Activated T-cell treated with anti-CD3 and anti-CD28 coated beads, Interleukin-2, amount 50 U/mL, for 72 hours (primary cell): ENCODE measurements at places on chromosomes 12 and 14.

DNA sequence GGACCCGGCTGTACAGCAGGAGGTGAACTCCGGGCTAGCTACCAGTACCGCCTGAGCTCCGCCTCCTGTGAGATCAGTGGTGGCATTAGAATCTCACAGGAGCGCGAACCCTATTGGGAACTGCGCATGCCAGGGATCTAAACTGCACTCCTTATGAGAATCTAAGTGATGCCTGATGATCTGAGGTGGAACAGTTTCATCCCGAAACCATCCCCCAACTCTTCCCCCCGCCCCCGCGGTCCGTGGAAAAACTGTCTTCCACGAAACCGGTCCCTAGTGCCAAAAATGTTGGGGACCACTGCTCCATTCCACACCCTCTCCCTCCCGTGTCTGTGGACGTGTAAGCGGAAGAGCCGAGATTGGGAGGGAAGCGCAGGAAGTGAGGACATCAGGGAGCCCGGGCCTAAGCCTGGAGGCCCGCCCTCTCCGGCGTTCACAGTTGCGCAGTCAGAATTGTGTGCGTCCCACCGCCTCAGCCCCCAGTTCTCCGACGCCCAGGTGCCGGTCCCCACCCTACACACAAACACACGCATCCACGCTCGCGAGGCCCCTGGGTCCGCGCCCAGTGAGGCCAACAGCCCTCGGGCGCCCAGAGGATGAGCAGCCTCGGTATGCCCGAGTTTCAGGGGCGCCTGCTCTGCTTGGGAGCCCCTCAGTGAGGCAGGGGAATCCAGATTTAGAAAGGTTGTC, 1.8 kb upstream of the RNASE4 start:
- H3K27me3 ChIP-seq = no peaks in the 10 kb centered on the region
- peaks cover 7% of the 10 kb centered on the region for H3K4me1 ChIP-seq
- DNase-seq = peak; percentile 81
- no peak overlapping the region for H3K27ac ChIP-seq
- H3K4me3 ChIP-seq = no peak overlapping the region
- H3K36me3 ChIP-seq = no peaks in the 10 kb centered on the region

DNA sequence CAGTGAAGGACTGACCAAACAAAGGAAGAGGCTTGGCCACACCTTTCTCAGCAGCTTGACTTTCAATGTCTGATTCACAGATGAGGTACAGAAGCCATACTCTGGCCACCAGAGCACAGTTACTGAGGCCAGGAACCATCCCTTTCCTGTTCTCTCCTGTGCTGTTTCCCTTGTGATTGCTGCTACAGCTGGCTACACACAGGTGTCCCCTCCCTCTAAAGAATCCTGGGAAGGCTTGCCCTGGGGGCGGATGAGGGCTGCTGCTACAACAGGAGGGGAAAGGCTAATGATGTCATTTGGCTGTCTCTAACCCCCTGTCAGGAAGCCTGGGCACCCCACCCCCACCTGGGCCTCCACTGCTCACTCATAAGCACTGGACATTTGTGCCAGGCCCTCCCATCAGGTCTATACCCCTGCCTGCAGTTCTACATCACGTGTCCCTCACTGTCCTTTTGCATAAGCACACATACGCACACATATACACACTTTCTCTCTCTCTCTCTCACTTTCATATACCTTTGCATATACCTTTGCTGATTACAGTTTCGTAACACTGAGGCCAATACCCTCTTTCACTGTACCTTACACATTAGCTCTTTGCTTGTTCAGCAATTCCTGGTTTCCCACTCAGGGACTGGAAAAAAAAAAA, 41.4 kb downstream of the PRPF40B start:
- no peak for DNase-seq
- peak overlapping the region; percentile 63 for H3K4me3 ChIP-seq
- peak overlapping the region; percentile 84 for H3K27ac ChIP-seq

GRCh38 chr12:51393676-51394545, 2.7 kb upstream of the GALNT6 start:
- peak overlapping the region; percentile 71 for H3K4me3 ChIP-seq
- peaks cover 70% of the 10 kb centered on the region for H3K4me1 ChIP-seq
- peak; percentile 53 for DNase-seq
- H3K27ac ChIP-seq = peak overlapping the region; percentile 17

DNA sequence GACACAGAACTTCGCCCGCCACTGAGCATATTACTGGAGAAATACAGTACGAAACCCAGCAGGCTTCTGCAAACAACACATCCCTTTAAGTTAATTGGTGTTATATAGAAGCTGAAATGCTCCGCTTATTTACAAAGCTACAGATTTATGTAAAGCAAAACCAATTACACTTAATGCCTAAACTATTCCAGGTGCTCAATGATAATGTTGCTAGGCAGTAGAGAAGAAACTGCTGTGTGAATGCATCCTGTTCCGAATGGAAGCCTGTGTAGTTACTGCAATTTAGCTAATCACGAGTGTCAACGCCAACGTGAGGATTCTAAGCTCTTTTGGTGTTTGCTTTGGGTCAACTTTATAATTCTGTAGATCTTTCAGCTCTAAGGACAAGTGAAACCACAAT, 89.8 kb downstream of the SLC15A5 start:
- H3K36me3 ChIP-seq = no peaks in the 10 kb centered on the region
- DNase-seq = no peak
- H3K4me1 ChIP-seq = no peaks in the 10 kb centered on the region
- H3K4me3 ChIP-seq = no peak overlapping the region

DNA sequence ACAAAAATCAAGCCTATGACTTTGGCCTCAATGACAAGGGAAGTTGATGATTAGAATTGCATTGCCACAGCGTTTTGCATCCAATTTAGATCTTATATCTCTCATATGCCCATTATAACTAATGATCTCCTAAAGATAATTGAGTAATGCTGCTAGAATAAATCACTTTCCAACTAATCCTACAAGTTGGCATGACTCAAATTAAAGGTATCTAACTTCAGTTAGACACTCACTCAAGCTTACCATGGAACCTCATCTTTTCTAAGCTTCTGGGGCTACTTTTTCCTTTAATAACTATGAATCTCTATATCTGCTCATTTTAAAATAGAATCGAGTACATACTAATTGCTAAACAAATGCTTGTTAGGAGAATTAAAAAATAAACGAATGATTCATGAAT, 427.8 kb downstream of the BTG1 start:
- no peak overlapping the region for H3K27ac ChIP-seq
- H3K27me3 ChIP-seq = no peaks in the 10 kb centered on the region
- H3K4me1 ChIP-seq = peaks cover 10% of the 10 kb centered on the region
- H3K36me3 ChIP-seq = no peaks in the 10 kb centered on the region

DNA sequence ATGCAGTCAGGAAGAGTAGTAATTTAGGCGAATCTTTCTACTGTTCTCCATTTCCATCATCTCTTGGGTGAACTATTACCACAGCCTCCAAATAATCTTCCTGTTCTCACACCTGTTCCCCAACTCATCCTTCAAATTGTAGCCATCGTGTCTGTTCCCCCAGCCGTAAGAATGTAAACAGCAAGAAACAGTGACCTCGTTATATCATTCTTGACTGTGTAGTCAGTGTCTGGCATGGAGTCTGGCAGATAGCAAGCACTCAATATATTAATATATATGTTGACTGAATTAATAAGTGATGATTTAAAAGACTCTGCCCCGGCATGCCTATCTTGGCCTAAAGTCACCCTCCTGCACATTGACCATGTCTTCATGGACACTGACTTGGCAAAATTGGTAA, 20.3 kb downstream of the PDE6H start:
- no peak overlapping the region for H3K4me3 ChIP-seq
- peak overlapping the region; percentile 14 for H3K27ac ChIP-seq
- no peaks in the 10 kb centered on the region for H3K27me3 ChIP-seq
- DNase-seq = no peak
- H3K36me3 ChIP-seq = peaks cover 3% of the 10 kb centered on the region

GRCh38 chr14:102802834-102803523, 25.7 kb downstream of the TRAF3 start:
- H3K36me3 ChIP-seq = peaks cover 6% of the 10 kb centered on the region
- H3K4me3 ChIP-seq = peak overlapping the region; percentile 48
- peaks cover 85% of the 10 kb centered on the region for H3K4me1 ChIP-seq
- H3K27ac ChIP-seq = peak overlapping the region; percentile 54
- H3K27me3 ChIP-seq = no peaks in the 10 kb centered on the region

GRCh38 chr12:13220838-13221237, 24.3 kb downstream of the EMP1 start:
- H3K36me3 ChIP-seq = no peaks in the 10 kb centered on the region
- no peak overlapping the region for H3K27ac ChIP-seq
- no peaks in the 10 kb centered on the region for H3K4me1 ChIP-seq
- DNase-seq = no peak

DNA sequence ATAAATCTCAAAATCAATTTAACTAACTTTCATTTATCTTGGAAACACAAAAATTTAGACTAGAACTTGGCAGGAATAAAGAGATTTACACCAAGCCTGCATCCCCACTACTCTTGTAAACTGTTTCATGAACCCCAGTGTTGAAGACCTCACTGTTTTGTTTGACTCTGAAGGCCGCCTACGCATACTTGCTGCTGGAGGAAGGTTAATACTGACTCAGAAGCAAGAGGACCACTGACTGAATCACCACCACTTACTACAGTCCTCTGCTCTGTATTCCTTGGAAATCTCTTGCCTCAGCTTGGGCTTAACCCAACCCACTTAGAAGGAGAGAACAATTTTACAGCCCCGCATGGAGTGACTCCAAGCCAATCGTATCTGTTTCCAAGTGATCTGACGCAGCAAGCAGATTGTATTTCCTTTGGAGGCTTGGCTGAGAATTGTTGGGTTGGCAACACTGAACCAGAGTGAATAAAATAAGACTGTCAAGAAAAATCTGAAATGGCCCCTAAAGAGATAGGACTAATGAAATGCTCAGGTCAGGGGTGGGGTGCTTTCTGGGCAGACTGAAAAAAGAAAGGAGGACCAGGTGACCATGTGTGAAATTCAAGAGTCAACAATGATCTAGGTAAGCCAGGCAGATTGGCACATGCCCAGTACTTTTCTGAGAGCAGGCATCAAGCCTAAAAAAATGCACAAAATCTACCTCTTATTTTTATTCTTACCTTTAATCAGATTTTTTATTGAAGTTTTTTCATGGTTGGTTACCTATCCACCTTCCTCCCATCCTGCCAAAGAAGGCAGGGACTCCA, 248.6 kb downstream of the ZFP36L1 start:
- no peaks in the 10 kb centered on the region for H3K4me1 ChIP-seq
- DNase-seq = no peak
- no peak overlapping the region for H3K27ac ChIP-seq
- H3K36me3 ChIP-seq = no peaks in the 10 kb centered on the region
- H3K4me3 ChIP-seq = no peak overlapping the region
- H3K27me3 ChIP-seq = no peaks in the 10 kb centered on the region
